ENCODE measurements at places on chromosomes 2 and 18.

GRCh38 chr2:134736167-134736880 lies 17.5 kb upstream of the TMEM163 start:
- DNase-seq: peak; percentile 44

- peak; percentile 39 for DNase-seq
Measured at GRCh38 chr2:209424781-209425470, 1.1 kb downstream of the MAP2 start.

DNA sequence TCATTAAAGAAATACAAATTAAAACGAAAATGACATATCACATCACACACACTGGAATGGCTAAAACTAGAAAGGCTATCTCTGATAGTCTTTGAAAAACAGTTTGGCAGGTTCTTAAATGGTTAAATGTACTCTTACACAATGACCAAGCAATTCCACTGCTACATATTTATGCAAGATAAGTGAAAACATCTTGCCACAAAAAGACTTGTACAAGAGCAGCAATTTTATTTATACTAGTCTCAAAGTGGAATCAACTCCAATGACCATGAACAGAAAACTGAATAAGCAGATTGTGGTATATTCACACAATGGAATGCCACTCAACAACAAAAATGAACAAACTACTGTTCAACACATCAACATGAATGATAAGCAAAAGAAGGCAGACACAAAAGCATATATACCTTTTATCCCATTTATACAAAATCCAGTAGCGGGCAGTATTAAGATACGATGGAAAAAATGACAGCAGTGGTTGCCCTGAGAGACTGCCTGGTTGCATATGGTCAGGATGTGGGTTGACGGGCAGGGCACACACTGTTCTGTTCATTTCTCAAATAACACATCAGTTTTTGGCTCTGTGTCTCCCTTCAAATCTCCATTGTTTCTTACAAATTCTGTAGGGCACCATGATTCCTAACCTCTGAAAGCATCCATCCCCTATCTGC lies 25.4 kb downstream of the SP100 start:
- no peak for DNase-seq

DNA sequence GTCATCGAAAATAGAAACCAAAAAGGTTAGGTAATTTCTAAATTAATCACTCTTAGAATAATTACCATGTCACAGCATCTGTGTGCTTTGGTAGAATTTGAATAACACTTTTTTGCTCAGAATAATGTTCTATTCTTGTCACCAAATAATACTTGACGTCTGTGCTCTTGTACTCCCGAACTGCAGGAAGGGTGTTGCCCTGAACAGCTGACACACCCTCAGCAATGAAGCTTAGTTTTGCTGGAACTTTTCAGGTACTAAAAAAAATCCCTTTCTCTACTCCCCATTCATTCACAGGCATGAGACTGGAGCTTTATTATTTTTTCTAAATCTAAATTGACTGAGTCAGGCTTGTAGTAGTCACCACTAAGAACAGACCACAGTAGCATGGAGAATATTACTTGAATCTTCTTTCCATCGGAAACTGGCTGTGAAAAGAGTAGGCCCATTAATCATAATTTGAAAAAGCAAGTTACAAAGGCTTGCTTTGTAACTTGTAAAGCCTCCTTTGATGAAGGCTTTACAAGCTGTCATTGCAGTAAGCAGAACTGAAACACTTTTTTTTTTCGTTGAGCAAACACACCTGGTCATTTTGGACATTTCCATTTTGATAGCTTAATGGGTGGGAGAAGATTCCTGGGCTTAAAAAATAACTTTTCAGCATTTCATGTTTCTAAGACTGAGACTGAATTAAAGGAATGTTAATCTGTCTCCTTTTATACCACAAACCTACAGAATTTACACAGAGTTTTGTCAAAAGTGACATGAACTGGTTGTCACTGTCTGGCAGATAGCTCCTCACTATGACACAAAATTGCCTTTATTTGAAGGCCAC lies 70.3 kb upstream of the PELI1 start:
- DNase-seq: no peak

- DNase-seq: no peak
Measured at GRCh38 chr2:149363958-149364357, 33.6 kb downstream of the LYPD6 start.

GRCh38 chr2:181234487-181234891 lies 222.7 kb upstream of the ITGA4 start:
- DNase-seq: no peak

DNA sequence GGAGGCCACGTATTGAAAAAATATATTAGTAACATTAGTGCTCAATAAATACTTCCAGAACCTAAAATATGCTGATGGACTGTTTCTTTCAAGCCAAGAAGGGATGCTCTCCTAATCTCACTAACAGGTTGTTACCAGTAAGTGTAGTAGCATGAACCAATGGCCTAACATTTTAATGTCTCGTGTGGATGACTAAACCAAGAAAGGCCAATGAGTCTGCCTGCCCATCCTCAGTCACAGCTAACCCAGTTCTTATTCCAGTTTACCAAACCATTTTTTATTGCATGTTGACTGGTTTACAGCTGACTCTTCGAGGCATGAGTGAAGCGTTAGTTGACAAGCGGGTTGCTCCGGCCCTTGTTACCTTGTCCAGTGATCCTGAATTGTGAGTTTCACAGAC lies 45.1 kb upstream of the TNFRSF11A start:
- DNase-seq: no peak

GRCh38 chr18:26462355-26462754 lies 86.0 kb downstream of the KCTD1 start:
- no peak for DNase-seq

GRCh38 chr2:225995796-225996461 lies 596.4 kb downstream of the NYAP2 start:
- DNase-seq: no peak

DNA sequence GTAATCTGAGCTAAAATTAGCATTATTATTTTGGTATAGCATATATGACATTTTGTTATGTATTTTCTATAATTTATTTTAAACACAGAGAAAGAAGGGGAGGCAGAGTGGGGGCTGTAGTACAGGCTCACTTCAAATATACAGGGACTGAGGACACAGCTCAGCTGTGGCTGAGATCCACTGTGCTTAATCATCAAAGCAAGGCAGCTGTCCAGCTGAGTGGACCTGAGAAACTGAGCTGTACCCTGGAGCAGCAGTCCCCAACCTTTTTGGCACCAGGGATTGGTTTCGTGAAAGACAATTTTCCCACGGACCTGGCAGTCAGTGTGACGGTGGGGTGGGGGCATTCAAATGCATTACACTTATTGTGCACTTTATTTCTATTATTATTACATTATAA lies 687.2 kb downstream of the RNF144A start:
- DNase-seq: no peak

- no peak for DNase-seq
Measured at GRCh38 chr2:109173311-109174171, 44.5 kb downstream of the SH3RF3 start.

All from Caki2 (cell line).